ENCODE measurements at places on chromosomes 1 and 21.

DNA sequence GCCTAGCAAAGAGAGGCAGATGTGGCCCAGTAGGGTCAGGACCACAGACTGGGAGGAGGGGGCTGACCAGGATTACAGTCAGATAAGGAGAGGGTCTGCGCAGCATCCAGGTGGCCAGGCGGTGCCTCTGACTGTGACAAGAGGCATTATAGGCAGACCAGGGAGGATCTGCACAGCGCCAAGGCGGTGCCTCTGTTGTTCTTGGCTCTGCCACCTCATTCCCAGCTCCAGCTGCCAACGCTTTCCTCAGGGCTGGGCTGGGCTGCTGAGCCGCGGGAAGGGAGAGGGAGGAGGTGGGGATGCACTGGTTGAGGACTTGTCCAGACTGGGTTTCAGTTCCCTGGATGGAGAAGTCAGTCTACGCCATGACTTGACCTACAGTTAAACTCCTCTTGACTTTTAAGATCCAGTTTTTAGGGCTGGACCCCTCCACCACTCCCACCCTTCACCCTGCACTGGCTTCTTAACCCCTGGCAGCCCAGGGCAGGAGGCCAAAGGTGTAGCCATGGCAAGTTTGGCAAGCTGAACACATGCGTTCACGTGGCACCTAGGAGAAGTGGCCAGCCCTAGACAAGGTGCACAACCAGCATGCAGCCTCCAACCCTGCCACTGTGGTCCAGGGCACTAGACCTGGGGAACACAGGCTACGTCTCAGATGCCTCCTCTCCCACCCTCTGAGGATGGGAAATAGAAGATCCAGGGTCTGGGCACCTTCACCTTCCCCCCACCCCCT is 4.5 kb upstream of the CRABP2 start:
- DNase-seq, result peak; percentile 14

DNA sequence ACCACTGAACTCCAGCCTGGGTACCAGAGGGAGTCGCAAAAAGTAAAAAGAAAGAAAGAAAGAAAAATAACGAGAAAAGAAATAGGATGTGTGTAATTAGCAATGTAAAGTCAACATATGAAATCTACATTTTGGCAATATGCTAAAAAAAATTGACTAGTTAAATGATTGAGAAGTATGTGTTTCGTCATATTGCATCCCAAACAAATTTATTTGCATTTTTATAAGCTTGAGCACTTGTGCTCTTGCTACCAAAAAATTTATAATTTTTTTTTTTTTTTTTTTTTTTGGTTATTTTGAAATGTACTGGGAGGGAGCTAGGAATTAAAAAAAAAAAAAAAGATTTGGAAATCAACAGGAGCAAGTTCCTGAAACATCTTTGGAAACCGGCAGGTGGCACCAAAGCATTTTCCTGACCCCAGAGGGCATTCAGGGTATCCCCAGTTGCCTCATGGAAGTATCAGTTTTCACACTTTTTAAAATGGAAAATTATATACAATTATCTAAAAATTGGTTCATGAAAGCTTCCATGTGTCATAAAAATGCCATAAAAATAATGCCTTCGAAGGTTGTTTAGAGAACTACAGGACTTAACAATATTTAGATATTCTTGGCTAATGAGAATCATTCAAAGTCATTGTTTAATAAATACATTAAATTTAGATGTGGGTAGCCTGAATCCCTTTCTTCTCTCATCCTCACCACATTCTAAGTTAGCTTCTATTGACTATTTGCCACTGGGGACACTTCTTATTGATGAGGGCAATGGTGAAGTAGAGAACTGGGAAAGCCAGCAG is 4.8 kb upstream of the HEATR1 start:
- peak; percentile 72 for DNase-seq

DNA sequence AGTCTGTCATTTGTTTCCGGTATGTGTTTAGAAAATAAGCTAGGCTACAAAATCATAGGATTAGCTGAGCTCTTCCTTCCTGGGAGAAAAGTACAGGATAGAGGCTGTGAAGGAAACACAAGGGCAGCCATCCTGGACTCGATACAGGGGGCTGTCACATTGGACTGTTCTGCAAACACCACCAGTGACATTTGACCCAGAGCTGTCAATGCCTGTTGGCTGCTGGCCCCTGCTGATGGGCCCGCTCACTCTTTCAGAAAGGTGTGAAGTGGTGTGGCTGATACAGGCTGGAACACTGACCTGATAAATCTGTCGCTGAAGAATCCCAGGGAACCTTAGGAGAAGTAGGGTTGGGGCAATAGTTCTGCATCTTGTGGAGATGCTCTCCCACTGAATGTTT is 183.1 kb downstream of the RHOU start:
- DNase-seq, result no peak

- no peak for DNase-seq
Observed at GRCh38 chr21:14942801-14943490, 121.9 kb downstream of the NRIP1 start.

DNA sequence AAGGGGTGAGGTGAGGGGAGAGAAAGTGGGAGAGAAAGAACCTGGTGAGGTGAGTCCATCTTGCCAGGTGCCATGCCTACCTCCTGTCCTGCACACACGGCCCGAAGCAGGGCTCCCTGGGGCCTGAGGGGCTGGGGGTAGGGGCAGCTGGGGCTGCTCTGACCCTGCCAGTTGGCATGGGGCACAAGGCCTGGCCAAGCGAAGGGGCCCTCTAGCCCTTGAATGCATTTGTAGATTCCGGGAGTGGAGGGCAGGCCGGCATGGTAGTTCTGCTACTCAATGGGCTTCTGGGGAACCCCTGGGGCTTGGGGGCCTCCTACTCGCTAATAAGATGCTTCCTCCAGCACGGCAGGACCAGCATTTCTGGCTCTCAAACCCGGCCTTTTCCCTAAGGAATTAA is 3.6 kb upstream of the PRDM16 start:
- DNase-seq, result no peak

- DNase-seq, result no peak
Observed at GRCh38 chr1:156371553-156372264, 2.7 kb downstream of the RHBG start.

DNA sequence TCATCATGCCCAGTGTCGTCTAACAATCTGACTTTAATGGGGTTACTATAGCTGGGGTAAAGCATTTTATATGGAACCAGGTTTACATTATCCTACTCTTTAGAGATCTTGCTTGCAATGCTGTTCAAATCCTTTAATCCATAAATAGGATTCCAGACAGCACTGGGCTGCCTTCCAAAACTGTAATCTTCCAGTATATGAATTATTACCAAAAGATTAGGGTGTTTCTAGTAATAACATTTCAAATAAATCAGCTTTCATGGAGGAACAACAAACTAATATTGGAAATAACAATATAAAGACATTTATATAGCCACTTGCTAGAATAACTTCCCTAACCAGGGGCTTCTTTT is 88.6 kb upstream of the PLXNA2 start:
- no peak for DNase-seq

GRCh38 chr1:56566994-56567393 is 12.4 kb downstream of the PLPP3 start:
- DNase-seq, result peak; percentile 78

DNA sequence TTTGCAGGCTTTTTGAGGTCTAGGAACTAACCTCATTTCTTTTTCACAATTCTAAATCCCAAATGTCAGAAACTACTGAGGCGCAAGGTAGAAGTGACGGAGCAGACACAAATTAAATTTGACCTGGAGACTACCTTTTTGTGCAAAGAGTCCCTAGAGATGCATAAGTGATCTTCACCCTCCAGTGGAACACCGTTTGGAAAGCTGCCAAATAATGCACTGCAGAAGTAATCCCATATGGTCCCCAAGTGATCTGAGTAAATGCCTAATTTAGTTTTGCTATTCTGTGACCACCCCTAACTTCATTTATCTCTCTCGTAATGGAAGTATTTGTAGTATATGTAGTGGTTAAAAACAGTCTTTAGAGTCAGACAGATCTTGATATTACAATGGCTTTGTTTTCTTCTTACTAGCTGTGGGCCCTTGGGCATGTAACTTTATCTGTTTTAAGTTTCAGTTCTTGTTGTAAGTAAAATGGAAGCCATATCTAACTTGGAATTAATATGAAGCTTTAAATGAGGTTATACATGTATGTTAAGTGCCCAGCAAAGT is 70.4 kb upstream of the IPO9 start:
- DNase-seq, result no peak

GRCh38 chr1:204986181-204986580 is 56.8 kb upstream of the CNTN2 start:
- DNase-seq, result no peak

DNA sequence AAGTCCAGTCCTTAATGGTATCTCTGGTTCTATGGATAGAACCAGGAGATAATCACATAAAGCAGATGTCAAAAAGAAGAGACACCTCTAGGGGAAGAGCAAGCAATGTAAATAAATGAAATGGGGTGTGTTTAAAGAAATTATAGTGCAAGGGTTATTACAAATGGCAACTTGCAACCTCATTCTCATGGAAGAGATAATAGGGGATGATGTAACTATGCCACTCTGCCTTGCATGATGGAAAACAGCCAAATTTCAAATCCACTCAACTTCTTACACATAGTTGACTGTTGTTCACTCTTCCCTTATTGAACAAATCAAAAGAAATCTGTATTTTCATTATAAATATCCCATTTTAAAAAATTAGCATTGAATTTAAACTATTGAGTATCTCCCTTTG is 274.0 kb upstream of the TMPRSS15 start:
- no peak for DNase-seq

GRCh38 chr1:43441894-43442637 is 11.7 kb downstream of the HYI start:
- DNase-seq, result no peak

- no peak for DNase-seq
Observed at GRCh38 chr1:229971141-229971540, 95.9 kb upstream of the GALNT2 start.

GRCh38 chr1:77686796-77687518 is 4.5 kb upstream of the ZZZ3 start:
- DNase-seq, result peak; percentile 37

DNA sequence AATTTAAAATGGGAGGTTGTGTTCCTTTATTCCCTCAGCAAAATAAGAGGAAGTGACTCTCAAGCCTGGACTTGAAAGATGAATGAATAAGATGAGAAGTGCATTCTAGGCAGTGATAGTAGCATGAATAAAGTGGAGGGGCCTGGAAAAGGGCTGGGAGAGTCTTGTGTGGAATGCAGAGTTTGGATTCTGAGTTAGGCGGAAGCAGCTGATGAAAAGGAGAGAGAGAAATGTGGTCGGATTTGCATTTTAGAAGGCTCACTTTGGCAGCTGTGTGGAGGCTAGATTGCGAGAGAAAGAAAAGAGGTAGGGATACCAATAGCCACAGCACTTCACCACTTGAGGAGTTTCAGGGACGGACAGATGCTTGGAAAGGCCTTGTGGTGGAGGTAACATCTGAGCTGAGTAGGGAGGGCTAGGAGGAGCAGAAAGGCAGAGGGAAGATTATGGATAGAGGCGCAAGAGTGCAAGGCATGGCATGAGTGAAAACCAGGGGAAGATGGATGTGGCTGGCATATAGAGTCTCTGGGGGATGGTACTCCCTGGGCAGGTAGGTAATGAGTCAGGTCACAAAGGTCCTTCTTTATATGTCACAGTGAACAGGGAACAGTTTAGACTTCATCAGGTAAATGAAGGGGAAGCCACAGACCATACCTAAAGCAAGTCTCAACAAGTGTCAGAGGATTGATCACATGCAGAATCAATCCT is 59.6 kb downstream of the ST3GAL3 start:
- peak; percentile 45 for DNase-seq

GRCh38 chr1:29496701-29497100 is 260.4 kb downstream of the PTPRU start:
- DNase-seq, result no peak

DNA sequence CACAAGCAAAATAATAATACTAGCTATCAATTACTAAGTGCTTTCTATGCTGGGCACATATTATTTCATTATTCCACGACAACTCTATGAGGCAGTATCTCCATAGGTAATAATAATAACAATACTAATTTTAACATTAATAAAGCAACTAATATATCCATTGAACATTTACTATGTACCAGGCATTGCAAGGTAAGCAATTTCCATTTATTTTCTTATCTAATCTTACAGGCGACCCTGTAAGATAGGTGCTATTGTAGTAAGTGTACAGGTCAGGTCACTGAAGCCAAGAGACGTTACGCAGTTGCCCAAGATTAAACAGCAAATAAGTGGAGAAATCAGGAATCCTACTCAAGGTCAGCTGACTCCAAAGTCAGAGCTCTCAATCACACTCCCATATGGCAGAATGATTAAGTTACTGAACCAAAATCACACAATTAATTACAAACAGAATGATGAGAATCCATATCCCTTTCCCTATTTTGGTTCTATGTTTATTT is 198.4 kb downstream of the SLC45A1 start:
- DNase-seq, result no peak

- DNase-seq, result no peak
Observed at GRCh38 chr1:63877021-63877767, 103.4 kb downstream of the ROR1 start.

DNA sequence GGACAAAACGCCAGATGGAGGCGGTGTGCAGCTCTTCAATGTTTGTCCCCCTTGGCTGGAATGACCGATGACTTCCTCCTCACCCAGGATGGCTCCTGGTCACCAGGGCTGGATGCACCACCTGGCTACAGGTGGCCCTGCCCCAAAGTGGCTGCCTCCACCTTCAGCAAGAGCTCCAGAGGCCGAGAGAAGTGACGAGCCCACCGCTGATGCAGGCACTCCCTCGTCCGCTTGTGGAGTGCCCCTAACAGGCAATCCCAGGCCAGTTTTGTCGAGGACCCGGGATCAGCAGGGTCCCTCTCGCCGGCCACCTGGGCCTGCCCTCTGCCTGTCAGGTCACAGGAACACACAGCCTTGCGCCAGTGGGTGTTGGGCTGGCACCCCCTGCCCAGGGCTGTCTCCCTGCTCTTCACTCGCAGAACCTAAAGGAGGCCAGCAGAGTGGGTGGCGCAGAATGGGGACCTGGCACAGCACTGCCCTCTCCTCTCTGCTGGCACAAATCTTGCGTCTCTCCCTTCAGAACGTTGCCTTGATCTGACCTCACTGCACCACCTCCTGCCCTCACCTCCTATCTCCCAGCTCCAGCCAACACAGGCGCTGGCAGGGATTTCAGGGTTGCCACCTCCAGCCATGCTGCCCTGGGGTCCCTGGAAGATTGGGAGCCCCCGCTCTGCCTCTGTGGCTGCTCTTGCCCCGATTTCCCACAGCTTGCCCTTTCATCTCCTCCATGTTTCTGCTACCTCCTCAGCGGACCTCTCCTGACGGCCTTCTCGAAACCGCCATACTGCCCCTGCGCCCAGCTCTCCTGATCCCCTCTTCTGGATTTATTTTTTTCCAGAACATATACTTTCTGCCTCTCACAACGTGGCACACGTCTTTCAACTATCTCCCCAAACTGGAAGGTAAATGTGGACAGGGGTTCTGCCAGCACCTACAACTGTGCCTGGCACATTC is 38.6 kb downstream of the SLC45A1 start:
- DNase-seq, result no peak

DNA sequence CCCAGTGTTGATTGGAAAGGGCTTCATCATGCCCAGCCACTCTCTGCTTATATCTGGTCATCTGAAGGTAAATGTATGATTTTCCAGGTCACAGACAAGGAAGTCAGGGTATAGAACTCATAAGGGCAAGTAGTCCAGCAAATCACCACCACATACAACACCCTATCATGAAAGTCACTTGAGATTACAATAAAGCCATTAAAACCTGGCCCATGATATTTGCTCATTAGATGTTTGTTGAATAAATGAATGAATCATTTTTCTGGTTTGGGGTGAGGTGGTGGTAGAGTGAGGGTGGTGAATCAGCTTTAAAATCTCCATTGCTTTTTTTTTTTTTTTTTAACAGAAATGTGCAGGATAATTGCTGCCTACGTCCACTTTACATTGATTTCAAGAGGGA is 91.9 kb downstream of the TGFB2 start:
- DNase-seq, result no peak

- DNase-seq, result no peak
Observed at GRCh38 chr1:204513117-204513716, 3.0 kb upstream of the MDM4 start.

Measured in neural progenitor cell (in vitro differentiated cells).